ENCODE measurements at places on chromosomes 7 and 10.

DNA sequence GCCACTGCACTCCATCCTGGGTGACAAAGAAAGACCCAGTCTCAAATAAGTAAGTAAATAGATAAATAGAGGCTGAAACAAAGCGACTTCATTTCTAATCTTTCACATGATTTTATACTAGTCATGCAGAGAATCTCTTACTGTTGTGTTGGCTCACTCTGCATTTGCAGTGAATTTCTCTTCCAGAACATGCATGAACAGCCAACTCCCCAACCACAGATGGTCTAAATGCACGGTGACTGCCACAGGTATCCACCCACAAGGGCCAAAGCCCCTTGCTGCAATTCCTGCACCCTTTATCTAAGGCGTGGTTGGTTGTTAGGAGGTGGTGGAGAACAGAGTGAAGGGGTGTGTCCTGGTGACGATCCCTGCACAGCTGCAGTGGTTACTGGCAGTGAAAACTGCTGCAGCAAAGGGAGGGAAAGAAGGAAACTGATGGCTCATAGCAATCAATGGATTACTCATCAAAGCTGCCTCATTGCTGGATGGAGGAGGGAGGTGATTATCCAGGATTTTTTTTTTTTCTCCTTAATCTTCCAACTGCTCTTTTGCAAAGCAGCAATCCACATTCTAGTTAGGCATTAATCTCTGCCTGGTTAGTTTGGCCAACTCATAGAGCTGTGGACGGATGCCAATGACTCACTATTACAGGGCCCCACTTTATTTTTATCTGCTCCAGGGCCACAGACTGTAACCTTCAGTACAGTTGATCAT, 50.6 kb downstream of the PRTFDC1 start:
- peak; percentile 46 for DNase-seq

DNA sequence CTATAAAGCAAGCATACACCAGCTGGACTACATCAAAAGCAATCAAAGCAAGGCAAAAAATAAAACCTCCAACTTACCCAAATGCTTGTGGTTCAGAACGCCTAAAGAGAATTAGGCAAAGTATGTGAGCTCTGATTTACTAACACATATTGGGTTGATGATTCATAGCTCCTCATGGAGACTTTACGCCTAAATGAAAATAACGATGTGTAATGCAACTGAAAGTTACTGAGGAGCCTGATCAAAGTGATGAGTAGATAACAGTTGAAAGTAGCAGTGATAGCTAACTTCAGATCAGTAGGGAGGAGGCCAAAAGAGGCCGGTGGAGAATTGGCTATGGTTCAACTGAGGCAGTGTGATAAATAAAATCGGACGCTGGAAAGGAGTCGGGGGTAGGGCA, 85.0 kb downstream of the MPP7 start:
- DNase-seq = no peak

DNA sequence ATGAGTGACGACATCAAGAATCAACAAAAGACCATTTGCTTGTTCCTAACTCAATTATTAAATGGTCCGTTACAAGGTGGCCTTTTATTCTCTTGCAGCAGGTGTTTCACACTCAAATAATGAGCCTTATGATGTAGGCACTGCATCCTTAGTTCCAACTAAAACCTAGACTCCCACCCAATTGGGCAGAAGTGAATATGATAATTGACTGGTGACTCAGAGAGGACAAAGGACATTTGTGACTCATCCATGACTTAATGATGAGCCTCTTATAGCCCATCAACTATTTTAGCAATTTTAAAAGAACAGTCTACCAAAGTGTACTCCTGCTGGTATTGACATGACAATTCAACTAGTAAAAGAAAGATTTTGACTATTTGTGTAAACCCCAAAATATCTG, 1027.8 kb upstream of the PHF14 start:
- no peak for DNase-seq

DNA sequence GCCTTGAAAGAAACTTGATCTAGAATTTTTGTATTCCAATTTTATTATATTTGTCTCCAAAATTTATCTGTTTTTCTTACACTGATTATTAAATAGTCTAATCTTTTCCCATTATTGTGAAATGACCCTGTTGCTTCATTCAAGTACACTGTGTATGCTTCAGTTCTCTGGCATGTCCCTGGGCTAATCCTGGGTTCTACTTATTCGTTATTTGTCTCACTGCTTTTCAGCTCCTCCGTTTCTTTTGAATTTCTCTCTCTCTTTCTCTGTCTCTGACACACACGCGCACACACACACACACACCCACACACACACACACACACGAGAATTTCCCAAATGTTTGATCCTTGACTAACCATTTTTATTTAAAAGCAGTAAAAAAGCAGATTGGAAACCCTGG, 768.6 kb downstream of the NRG3 start:
- peak; percentile 33 for DNase-seq

DNA sequence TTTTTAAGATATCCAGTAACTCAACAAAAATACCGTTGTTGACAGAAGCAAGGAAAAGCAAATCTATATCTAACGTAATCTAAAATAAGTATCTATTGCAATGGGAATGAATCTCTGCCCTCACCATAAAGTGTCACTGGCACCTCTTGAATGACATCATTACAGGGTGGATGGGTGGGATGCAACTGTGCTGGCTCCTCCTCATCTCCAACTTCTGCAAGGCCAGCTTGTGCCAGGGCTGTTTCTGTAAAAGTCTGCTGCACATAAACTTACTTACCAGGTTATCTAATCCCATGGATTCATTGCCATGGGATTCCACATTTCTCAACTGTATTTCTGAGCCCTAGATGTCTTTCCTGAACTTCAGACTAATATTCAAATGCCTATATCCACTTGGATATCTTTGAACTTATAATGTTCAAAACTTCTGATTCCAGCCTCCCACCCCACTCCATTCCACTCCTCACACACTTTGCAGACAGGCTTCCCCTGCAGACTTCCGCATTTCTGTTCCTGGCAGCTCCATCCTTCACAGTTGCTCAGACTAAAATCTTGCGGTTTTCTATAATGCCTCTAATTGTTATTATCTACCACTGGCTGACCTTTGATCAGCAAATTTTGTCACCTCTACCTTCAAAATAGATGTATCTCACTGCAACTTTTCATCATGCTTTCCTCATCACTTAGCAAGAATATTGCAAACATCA, 10.7 kb downstream of the FGL2 start:
- no peak for DNase-seq

GRCh38 chr7:135713836-135714470, 14.0 kb downstream of the SLC13A4 start:
- no peak for DNase-seq

- no peak for DNase-seq
These were observed 51.2 kb upstream of the TMEM248 start for GRCh38 chr7:66869660-66870450.

DNA sequence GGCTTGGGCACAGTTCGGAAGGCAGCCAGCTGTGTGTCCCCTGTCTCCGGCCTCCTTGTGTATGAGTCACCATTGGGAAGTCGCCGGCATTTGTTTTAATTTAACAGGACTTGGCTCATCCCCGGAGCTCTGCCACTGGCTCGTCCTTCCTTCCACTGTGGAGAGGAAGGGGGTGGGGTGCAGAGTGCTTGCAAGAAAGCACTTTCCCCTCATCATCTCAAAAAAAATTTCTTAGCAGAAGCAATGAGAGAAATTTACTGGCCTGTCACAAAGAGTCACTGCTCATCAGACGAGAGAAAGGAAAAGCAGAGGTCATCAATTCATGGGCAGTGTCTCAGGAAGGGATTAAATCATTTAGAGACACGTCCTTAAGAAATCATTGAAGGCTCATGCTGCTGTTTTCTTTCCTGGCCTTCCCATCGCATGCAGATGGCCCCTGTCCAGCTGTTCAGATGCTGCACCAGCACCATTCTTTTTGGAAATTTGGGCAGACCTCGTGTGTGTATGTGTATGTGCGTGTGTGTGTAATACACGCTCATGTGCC, 93.3 kb downstream of the BMS1 start:
- DNase-seq = no peak
